GM04504 (cell line): ENCODE measurements at places on chromosomes 12 and 14.

DNA sequence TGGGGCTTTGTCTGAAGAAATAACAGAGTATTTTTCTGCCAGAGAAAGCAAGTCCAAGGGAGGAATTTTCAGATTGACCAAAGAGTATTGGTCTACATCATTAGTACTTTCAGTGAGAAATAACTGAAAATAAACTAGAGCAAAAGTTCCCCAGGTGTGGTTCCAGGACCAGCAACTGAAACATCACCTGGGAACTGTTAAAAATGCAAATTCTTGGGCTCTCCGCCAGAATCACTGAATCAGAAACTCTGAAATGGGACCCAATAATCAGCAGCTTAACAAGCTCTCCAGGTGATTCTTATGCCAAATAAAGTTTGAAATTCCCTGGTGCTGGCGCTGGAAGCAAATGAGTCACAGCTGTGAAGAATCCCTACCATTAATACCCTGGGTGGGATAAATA, 52.1 kb downstream of the EIF2S3B start:
- DNase-seq = no peak

GRCh38 chr12:119381471-119382235, 47.1 kb downstream of the CCDC60 start:
- DNase-seq = no peak

DNA sequence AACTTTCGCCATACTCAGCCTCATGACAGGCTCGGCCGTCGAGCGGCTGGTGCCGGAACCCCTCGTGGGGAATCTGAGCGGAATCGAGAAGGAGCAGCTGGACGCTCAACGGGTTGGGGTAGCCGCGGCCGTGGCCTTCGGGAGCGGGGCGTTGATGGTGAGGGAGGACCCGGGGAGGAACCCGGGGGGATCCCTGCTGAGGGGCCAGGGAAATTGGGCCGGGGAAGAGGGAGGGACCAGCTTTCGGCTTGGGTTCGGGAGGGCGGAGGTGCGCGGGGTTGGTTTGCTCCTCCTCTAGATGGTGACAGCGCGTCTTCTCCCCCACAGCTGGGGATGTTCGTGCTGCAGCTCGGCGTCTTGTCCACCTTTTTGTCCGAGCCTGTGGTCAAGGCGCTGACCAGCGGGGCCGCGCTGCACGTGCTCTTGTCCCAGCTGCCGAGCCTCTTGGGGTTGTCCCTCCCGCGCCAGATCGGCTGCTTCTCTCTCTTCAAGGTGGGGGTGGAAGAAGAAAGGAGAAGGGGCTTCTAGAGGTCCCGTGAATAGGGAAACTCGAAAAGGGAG, 9.8 kb downstream of the ARHGEF25 start:
- no peak for DNase-seq

- no peak for DNase-seq
Measured at GRCh38 chr14:68511129-68512047, 281.5 kb downstream of the ZFP36L1 start.

DNA sequence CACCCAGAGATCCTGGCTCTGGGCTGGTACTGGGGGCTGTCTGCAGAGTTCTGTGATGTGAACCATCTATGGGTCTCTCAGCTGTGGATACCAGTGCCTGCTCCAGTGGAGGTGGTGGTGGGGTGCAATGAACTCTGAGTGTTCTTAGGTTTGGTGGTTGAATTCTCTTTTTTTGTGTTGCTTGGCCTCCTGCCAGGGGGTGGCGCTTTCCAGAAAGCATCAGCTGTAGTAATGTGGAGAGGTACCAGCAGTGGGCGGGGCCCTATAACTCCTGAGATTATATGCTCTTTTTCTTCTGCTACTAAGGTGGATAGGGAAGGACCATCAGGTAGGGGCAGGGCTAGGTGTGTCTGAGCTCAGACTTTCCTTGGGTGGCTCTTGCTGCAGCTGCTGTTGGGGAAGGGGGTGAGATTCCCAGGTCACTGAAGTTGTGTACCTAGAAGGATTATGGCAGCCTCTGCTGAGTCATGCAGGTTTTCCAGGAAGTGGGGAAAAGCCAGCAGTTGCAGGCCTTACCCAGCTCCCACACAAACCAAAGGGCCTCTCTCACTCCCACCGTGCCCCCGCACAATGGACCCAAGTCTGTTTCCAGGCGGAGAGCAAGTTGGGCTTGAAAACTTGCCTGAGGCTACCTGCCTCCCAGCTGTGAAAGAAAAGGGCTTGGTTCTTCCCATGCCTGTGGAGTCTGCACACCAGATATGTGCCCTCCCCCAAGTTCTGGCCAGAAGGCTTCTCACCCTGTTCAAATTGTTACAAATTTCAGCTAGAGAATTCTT, 18.6 kb downstream of the CCER1 start:
- no peak for DNase-seq

DNA sequence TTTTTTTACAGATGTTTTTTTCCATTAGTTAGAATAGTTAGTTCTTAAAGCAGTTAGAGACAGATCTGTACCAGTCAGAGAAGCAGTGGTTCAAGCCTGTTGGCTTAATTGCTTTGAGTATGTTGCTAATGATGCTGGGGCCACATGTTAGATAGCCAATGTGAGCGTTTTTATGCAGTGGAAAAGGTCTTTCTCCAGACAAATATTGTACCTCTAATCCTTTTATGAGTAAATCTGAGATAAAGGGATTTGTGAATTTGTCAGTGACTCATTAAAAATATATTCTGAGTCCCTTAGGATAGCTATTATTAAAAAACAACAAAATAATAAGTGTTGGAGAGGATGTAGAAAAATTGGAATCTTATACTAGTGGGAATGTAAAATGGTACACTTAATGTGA, 154.2 kb downstream of the MSRB3 start:
- no peak for DNase-seq

- DNase-seq = no peak
Measured at GRCh38 chr12:116242740-116243139, 34.8 kb downstream of the MED13L start.

DNA sequence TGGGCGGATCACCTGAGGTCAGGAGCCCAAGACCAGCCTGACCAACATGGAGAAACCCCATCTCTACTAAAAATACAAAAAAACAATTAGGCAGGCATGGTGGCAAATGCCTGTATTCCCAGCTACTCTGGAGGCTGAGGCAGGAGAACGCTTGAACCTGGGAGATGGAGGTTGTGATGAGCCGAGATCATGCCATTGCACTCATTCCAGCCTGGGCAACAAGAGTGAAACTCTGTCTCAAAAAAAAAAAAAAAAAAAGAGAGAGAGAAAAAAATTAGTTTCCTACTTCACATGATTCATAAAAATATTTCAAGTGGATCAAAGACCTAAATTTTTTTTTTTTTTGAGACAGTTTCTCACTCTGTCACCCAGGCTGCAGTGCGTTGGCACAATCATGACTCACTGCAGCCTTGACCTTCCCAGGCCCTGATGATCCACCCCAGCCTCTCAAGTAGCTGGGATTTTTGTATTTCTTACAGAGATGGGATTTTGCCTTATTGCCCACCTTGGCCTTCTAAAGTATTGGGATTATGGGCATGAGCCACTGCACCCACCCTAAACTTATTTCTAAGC, 24.9 kb downstream of the FCF1 start:
- DNase-seq = no peak

DNA sequence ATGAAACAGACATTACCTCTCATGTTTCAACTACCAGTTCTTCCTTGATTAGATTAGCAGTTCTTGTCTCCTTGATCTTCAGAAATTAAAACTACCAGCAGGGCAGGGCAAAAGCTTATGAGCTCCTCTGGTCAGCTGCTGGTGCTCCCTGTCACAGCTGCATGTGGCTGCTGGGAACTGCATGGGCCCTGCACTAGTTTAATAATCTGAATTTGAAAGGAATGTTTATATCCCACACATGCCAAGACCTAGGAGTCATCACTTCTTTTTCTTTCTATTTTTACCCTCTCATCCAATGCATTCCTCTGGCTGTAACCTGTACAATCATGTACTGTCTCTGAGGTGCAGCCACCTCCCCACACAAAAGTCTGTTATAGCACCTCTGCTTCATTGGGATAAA, 73.9 kb downstream of the ARMH4 start:
- peak; percentile 50 for DNase-seq

DNA sequence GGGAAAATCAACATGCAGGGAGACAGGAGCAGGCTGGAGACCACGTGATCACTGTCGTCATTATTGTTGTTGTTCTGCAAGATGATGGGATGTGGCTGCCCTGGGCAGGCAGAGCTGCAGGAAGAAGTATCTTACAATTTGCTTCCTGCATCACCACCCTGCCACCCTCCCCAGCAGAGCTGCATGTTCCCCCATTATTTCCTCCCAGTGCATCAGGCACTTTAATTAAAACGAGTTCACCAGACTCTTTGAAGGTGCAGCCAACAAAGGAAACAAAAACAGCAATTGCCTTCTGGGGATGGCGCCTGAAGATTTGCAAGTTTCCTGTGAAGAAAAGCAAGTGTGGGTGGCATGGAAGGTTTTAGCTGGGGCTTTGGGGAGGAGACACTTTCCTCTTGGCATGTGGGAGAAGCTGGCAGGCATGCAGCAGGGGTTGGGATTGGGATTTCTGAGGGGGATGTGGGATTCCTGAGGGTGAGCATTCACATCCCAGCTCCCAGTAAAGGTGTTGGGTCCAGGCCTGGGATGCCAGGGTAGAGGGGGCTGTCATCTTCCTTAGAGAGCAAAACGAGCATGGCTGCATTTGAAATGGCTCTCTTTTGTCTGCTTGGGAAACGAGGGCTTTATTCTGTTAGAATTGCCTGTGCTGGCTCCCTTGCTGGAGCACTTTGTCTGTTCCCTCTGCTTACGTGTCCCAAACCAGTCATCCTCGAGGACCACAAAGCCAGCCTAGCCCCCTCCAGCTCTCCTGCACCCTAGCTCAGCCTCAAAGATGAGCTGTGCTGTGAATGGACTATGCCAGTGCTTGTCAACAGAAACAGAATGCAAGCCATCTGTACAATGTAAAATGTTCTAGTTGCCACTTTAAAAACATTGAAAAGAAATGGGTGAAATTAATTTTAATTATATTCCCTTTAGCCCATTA, 11.5 kb upstream of the C14orf132 start:
- DNase-seq = no peak

- no peak for DNase-seq
Measured at GRCh38 chr12:212715-213526, 1.0 kb downstream of the SLC6A12 start.

- DNase-seq = no peak
Measured at GRCh38 chr12:981961-982360, 9.1 kb upstream of the ERC1 start.

GRCh38 chr14:60878121-60878520, 102.8 kb downstream of the TRMT5 start:
- DNase-seq = no peak

GRCh38 chr12:51601241-51601640, 10.2 kb downstream of the SCN8A start:
- no peak for DNase-seq

GRCh38 chr12:111155020-111155419, 213.9 kb downstream of the PHETA1 start:
- no peak for DNase-seq

- no peak for DNase-seq
Measured at GRCh38 chr14:87199381-87199780, 793.6 kb downstream of the GALC start.

DNA sequence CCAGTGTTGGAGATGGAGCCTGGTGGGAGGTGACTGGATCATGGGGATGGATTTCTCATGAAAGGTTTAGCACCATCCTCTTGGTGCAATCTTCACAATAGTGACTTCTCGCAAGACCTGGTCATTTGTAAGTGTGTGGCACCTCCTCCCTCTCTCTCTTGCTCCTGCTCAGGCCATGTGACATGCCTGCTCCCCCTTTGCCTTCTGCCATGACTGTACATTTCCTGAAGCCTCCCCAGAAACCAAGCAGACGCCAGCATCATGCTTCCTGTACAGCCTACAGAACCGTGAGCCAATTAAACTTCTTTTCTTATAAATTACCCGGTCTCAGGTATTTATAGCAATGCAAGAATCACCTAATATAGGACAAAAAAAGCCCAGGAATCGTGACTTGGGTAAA, 171.0 kb upstream of the FOXN3 start:
- no peak for DNase-seq

- no peak for DNase-seq
Measured at GRCh38 chr14:25349269-25349668, 299.3 kb upstream of the STXBP6 start.

DNA sequence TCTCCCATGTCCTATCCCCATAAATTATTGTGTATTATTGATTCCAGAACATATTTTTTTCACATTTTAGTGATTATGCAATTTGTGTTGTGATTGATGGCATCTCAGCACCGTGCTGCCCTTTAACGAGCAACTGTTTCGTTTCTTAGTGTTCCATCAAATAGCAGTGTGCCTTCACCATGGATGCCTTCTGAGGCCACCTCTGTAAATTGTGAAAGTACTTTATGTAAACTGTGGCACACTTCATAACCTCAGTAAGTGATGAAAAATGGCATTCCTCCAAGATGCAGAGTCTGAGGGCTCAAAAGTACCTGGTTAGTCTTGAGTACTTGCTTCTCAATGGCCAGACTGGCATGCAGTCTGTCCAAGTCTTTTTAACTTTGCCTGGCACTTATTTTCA, 8.2 kb downstream of the CHST11 start:
- no peak for DNase-seq

DNA sequence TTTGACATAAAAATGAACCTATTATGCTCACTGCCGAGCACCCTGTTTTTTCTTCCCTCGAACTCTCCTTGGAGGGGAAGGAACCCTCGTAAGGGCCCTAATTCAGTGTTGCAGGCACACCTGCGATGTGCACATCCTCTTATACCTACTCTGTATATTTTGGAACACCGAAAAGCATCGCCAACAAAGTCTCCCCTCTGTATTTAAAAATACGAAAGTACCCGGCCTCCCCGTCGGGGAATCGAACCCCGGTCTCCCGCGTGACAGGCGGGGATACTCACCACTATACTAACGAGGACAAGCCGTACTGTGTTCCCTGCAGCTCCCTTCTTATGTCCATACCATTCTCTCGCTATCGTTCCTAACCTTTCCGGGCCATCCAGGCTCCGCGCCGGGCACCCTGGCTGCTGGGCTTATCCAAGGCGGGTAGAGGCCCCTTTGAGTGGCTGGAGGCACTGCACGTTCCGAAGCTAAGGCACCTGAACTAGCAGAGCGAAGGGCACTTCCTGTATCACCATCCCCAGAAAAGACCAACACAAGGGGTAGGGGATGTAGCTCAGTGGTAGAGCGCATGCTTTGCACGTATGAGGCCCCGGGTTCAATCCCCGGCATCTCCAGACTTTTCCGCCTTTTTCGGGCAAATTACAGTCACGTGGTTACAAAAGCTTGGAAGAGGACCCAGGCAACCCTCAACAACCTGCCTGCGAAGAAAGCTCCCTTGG, 25.1 kb upstream of the UBC start:
- DNase-seq = peak; percentile 91

- no peak for DNase-seq
Measured at GRCh38 chr12:46831335-46832129, 5.7 kb upstream of the SLC38A4 start.

DNA sequence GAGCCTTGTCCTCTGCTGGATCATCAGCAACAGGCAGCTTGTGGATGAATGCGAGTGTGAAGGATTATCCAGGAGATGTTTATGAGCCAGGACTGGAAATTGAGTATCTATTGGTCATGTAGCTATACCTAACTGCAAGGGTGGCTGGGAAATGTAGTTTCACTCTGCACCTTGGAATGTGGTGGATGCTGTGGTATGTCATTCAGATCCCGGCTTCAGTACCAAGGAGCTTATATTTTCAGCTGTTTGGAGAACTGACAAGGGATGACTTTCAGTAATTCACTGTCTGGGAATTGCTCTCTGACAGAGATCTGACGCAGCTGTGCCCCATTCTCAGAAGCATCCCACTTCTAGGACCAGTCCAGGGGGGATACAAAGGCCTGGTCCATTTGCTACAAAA, 792.3 kb upstream of the NOVA1 start:
- no peak for DNase-seq

- no peak for DNase-seq
Measured at GRCh38 chr14:71062581-71063303, 155.5 kb downstream of the PCNX1 start.

- no peak for DNase-seq
Measured at GRCh38 chr14:53295985-53296582, 143.0 kb upstream of the DDHD1 start.
